ENCODE measurements at places on chromosomes 7 and 10. TPM values are rescaled to one million over a fixed set of nuclear protein-coding genes. Genes with fewer than 3 reads are reported as not detected.

AQP1 gene
- total RNA-seq: 18.0 TPM

NPFFR1 gene
- not detected for total RNA-seq

GSDME gene
- total RNA-seq: 23.6 TPM

CFAP69 gene
- 0.55 TPM for total RNA-seq

SLC26A3 gene
- total RNA-seq: not detected

SKIDA1 gene
- total RNA-seq: 2.0 TPM

DNA sequence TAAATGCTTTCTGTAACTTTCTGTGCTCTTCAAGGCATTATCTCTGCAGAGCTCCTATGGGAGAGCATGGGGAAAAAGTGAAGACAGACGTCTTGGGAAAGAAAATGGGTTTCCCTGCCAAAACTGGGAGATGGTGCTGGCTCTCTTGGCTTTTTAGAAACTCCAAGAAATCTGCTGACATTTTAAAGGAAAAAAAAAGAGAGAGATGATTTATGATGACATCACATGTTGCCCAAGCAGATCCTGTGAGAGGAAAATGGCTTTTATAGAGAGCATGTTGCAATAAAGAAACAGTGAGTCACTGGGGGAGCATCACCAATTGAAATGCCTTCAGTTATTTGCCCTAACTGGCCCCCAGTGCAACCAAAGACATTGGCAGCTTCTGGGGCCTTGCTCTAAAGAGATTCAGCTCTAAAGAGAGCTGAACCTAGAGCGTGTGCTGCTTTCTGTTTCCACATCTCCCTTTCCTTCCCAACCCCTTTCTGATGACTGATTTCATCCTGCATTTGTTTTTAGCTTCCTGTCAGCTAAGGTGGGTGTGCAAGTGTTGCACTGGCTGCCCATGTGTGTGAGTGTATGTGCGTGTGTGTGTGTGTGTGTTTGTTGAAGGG, 37.7 kb downstream of the LRMDA start:
- H3K27ac ChIP-seq: peak overlapping the region; percentile 72
- H3K27me3 ChIP-seq: peaks cover 11% of the 10 kb centered on the region
- no peak for DNase-seq
- H3K36me3 ChIP-seq: no peaks in the 10 kb centered on the region

- no peak overlapping the region for H3K4me3 ChIP-seq
- no peaks in the 10 kb centered on the region for H3K36me3 ChIP-seq
Observed at GRCh38 chr10:35409094-35409582, 72.8 kb downstream of the CCNY start.

DNA sequence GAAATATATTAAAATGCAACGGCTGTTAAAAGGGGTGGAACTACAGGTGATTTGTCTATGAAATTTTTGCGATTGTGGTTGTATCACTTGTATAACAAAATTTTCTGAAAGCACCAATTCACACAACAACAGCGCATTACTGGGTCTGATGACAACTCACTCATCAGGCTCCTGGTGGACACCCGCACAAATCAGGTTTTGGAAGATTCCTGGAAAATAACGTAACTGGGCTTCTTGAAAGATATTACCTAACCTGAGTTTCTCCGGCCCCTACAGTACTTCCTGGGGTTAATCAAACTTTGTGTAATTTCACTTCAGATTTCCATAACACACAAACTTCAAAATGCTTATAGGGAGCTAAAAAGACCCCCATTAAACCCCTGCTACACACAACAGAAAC, 7.6 kb downstream of the SNX8 start:
- peak overlapping the region; percentile 27 for H3K27ac ChIP-seq
- peaks cover 26% of the 10 kb centered on the region for H3K4me1 ChIP-seq
- no peaks in the 10 kb centered on the region for H3K27me3 ChIP-seq
- H3K4me3 ChIP-seq: no peak overlapping the region
- no peak for DNase-seq

DNA sequence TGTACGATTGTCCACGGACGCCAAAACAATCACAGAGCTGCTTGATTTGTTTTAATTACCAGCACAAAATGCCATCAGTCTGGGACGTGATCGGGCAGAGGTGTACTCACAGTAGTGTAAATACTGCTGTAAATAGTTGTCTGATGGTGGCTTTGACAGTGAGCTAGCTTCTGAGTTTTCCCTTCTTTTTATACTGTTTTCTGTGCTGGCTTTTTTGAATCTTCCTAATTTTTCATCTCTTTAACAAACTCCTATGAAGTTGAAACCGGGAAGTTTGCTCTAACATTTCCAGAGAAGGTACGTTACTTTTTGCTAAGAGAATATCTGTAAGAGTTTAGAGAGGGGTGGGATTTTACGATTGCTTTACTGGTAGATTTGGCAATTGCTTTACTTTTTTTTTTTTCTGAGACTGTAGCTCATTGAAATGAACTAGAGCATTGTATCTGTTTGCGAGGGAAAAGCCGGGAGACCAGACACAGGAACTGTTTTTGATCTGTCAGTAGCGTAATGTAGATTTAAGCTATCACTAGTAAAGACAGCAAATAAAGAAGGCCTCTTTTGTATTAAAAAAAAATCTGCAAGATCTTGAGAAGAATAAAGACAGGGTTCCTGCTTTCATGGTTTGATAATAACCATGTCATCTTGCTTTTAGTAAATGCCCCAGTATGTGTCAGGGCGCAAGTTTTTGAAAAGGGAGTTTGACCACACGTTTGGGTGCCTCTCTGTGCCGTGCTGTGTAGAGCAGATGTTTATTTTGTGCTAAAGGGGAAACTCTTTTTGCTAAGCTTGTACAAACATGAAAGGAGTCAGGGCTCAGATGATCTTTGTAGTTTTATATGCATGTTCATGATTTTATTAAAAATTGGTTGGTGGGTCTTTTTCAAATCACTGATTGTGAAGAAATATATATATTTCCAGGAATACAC, 712 bp downstream of the FOXP2 start:
- peaks cover 24% of the 10 kb centered on the region for H3K4me1 ChIP-seq
- no peak for DNase-seq
- H3K27ac ChIP-seq: no peak overlapping the region
- no peaks in the 10 kb centered on the region for H3K36me3 ChIP-seq
- H3K4me3 ChIP-seq: no peak overlapping the region
- H3K27me3 ChIP-seq: no peaks in the 10 kb centered on the region

- H3K27me3 ChIP-seq: peaks cover 7% of the 10 kb centered on the region
- no peak overlapping the region for H3K4me3 ChIP-seq
- H3K4me1 ChIP-seq: peaks cover 18% of the 10 kb centered on the region
- peak overlapping the region; percentile 55 for H3K27ac ChIP-seq
Observed at GRCh38 chr7:150428671-150429451, 21.6 kb upstream of the GIMAP8 start.

DNA sequence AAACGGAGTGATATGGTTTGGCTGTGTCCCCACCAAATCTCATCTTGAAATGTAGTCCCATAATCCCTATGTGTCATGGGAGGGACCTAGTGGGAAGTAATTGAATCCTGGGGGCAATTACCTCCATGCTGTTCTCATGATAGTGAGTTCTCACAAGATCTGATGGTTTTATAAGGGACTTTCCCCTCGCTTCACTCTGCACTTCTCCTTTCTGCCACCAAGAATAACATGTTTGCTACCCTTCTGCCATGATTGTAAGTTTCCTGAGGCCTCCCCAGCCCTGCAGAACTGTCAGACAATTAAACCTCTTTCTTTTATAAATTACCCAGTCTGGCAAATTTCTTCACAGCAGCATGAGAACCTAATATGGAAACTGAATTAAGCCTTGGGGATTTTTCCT, 19.1 kb downstream of the FAM3C start:
- DNase-seq: no peak
- no peak overlapping the region for H3K27ac ChIP-seq
- peaks cover 7% of the 10 kb centered on the region for H3K36me3 ChIP-seq
- H3K4me1 ChIP-seq: peaks cover 14% of the 10 kb centered on the region
- H3K27me3 ChIP-seq: no peaks in the 10 kb centered on the region

DNA sequence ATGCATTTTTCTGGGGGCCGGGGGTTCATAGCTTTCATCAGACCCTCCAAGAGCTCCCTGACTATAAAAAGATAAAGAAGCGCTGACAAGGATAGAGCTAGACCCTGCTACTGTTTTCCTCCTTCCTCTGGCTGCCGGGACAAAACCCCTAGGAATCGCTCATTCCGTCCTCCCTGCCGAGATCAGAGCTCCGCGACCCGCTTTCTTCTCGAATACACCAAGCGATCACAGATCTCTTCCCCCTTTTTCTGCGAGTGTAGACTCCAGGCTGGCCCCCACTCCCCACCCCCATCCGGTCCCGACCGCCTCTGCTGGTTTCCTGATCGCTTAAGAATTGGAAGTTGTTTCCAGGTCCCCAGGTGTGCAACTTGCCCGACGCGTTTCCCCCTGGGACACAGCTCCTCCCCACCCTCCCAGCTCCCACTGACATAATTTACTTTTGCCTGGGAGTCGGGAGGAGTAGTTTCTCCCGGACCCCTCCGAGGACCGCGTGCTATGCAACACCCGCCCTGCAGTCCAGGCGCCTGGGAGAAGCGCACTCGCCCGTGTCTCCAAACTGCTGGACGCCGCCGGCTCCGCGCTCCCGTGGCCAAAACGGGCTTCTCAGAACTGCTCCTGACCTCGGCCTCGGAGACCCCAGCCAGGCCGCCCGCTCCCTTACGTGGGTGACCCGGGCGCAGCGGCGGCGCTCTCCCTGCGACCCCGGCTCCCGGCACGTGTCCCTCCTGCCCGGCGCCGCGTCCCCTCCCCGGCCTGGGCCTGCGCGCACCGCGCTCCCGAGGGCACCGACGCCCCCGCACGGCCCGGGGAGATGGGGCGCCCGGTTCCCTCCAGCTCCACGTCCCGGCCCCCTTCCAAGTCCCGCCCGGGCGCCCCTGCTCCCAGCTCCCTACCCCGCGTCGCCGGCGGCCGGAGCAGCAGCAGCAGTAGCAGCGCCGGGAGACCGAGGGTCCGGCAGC, 552 bp downstream of the IL15RA start:
- no peak overlapping the region for H3K27ac ChIP-seq
- peaks cover 10% of the 10 kb centered on the region for H3K4me1 ChIP-seq
- H3K27me3 ChIP-seq: peaks cover 14% of the 10 kb centered on the region
- peaks cover 3% of the 10 kb centered on the region for H3K36me3 ChIP-seq
- DNase-seq: no peak

- no peak overlapping the region for H3K4me3 ChIP-seq
- peak overlapping the region; percentile 85 for H3K27ac ChIP-seq
Observed at GRCh38 chr7:92740700-92741126, 95.7 kb downstream of the CDK6 start.

DNA sequence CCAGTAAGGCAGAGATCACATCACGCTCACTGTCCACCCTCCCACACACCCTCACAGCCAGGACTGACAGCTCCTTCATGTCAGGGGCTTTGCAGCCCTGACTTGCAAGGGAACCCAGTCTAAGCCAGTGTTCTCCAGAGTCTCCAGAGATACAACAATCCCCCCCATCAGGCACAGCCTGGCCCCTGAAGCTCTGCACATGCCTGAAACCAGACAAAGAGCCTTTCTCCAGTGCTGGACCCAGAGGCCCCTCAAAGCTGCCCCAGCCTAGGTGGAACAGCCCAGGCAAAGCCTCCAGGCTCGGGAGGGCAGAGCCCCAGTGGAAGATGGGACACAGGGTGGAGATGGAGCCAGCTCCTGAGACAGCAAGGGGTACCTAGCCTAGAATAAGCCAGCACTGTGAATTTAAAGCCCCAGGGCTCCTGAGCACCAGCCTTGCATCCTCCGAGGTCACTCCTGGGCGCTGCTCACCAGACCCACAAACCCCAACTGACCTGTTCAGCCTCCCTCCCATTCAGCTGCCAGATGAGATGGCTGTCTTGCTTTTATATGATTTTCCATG, 50.2 kb downstream of the GRID1 start:
- H3K4me3 ChIP-seq: no peak overlapping the region
- peak; percentile 44 for DNase-seq
- H3K36me3 ChIP-seq: no peaks in the 10 kb centered on the region
- H3K27me3 ChIP-seq: peaks cover 11% of the 10 kb centered on the region
- no peak overlapping the region for H3K27ac ChIP-seq

- no peak overlapping the region for H3K4me3 ChIP-seq
- no peak overlapping the region for H3K27ac ChIP-seq
- peaks cover 7% of the 10 kb centered on the region for H3K36me3 ChIP-seq
- no peak for DNase-seq
- H3K27me3 ChIP-seq: no peaks in the 10 kb centered on the region
Observed at GRCh38 chr7:131302876-131303707, 24.6 kb upstream of the MKLN1 start.

DNA sequence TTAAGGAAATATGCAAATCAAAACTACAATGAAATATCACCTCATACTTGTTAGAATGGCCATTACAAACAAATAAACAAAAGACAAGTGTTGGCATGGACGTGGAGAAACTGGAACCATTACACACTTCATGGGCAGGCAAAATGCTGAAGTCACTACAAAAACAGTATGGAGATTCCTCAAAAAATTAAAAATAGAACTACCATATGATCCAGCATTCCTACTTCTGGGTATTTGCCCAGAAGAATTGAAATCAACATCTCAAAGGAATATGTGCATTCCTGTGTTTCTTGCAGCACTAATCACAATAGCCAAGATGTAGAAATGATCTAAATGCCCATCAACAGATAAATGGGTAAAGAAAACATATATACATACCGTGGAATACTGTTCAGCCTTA, 83.6 kb downstream of the NRCAM start:
- peak overlapping the region; percentile 60 for H3K27ac ChIP-seq
- no peaks in the 10 kb centered on the region for H3K36me3 ChIP-seq
- H3K4me3 ChIP-seq: no peak overlapping the region
- H3K4me1 ChIP-seq: peaks cover 47% of the 10 kb centered on the region

- no peaks in the 10 kb centered on the region for H3K36me3 ChIP-seq
- H3K4me3 ChIP-seq: no peak overlapping the region
- peaks cover 3% of the 10 kb centered on the region for H3K4me1 ChIP-seq
- DNase-seq: no peak
Observed at GRCh38 chr7:116041615-116042014, 11.1 kb upstream of the TFEC start.

DNA sequence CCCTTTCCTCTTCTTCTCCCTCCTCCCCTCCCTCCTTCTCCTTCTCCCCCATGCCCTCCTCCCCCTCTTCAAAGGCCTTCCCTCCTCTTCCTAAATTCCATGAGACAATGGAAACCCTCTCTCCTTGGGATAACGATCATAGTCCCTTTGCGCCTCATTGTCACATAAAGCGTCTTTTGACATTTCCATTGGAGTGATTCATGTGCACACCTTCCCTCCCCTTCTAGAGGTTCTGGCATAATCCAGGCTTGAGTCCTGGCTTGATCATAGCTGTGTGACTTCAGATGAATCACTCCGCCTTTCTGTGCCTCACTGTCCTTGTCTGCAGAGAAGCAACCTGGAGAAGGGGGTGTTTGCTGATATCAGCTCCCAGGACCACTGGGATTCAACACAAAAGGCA, 204.2 kb downstream of the TNS3 start:
- peaks cover 97% of the 10 kb centered on the region for H3K4me1 ChIP-seq
- no peaks in the 10 kb centered on the region for H3K27me3 ChIP-seq
- peaks cover 28% of the 10 kb centered on the region for H3K36me3 ChIP-seq

DNA sequence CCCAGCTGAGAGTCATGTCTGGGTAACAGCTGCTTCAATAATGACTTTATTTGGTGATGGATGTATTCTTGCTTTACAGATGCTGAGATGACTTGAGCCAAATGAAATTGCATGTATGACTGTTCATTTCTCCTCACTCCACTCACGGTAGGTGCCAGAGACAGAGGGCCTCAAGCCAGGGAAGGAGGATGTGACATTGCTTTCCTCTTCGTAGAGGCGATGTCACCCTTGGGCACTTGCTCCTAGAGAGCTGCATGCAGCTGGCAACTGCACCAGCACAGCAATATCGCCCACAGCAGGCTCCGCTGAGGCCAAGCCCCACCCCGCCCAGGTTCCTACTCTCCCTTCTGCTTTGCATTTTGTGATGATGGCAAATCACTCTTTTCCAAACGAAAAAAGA, 116.6 kb upstream of the AOAH start:
- no peaks in the 10 kb centered on the region for H3K36me3 ChIP-seq
- H3K4me1 ChIP-seq: no peaks in the 10 kb centered on the region
- no peak overlapping the region for H3K27ac ChIP-seq
- DNase-seq: no peak
- peaks cover 2% of the 10 kb centered on the region for H3K27me3 ChIP-seq

All from chondrocyte (in vitro differentiated cells).